ENCODE measurements at places on chromosomes 12 and 14. TPM values are rescaled to one million over a fixed set of nuclear protein-coding genes. Genes with fewer than 3 reads are reported as not detected.

- DNase-seq = peak; percentile 48
These were observed 1.0 kb upstream of the SLC38A2 start for GRCh38 chr12:46373301-46374296.

CLEC4A gene
- total RNA-seq = 4.7 TPM

KRT79 gene
- total RNA-seq = 68.7 TPM

MYH6 gene
- 0.30 TPM for total RNA-seq

DNA sequence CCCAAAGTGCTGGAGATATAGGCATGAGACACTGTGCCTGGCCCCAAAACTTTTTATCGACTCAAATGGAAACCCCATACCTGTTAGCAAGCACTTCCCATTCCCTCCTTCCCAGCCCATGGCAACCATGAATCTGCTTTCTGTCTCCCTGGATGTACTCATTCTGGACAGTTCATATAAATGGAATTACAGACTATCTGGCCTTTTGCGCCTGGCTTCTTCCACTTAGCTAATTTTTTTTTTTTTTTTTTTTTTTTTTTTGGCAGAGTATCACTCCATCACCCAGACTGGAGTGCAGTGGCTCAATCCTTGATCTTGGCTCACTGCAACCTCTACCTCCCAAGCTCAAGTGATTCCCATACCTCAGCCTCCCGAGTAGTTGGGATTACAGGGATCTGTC is 134.5 kb upstream of the MED13L start:
- no peak for DNase-seq

- no peak for DNase-seq
These were observed 35.2 kb downstream of the NTN4 start for GRCh38 chr12:95755261-95755865.

- DNase-seq = no peak
These were observed 55.9 kb downstream of the SOX5 start for GRCh38 chr12:23893611-23894010.

DNA sequence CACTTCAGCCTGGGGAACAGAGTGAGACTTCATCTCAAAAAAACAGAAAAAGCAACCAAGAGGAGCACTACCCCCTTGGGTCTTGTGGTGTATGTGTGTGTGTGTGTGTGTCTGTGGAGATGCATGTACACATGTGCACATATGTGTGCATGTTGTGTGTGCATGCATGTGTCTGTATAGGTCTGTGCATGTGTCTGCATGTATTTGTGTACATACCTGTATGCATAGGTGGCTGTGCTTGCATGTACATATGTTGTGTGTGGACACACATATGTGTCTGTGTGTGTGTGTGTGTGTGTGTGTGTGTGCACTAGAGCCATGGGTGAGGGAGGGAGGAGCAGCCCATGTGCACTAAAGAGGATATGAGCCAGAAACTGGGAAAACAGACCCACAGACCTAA is 49.1 kb downstream of the ARL6IP4 start:
- no peak for DNase-seq

DNA sequence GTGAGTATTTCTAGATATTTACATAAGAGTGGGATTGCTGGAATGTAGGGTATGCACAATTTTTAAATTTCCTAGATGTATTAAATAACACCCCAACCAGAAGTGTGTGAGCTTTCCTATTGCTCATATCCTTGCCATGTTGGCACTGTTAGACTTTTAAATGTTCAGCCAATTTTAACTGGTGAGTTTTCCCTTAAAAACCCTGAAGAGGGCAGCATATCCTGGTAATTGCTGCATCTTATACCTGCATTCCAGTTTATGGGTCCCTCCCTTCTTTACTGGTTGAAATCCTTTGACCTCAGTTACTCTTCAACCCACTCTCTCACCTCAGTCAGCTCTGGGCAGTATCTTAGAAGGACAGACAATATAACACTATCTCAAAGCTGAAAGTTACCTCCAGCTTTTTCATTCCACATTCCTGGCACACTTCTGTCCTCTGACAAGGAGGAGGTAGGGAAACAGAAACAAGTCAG is 270.6 kb downstream of the PAWR start:
- DNase-seq = no peak

- DNase-seq = no peak
These were observed 463.6 kb downstream of the TMEM117 start for GRCh38 chr12:44299524-44299923.

GRCh38 chr14:103207388-103208072 is 84.3 kb downstream of the TNFAIP2 start:
- DNase-seq = no peak
